CD4-positive, alpha-beta T cell (primary cell): ENCODE measurements at places on chromosomes 4 and X.

- no peak for DNase-seq
- no peak overlapping the region for H3K27ac ChIP-seq
- no peaks in the 10 kb centered on the region for H3K4me1 ChIP-seq
- H3K27me3 ChIP-seq, result no peaks in the 10 kb centered on the region
Observed at GRCh38 chr4:57426779-57427395, 316.7 kb upstream of the IGFBP7 start.

DNA sequence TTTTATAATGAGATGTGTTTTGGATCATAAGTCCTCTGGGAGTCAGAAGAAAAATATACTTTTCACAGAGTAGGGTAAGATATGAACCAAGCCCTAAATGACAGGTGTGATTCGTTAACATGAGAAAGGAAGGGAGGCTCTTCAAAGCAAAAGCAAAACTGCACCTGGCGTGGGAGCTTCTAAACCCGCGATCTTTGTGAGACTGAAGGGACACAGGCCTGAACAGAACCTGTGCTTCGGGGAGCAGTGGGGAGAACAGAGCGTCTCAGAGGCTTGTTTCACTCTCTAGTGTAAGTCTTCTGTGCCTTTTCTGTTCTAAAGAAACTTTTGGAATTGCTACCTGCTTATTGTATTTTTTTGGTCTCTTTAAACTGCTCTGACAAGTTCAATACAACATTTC, 30.2 kb upstream of the CYP4V2 start:
- peaks cover 6% of the 10 kb centered on the region for H3K4me1 ChIP-seq
- peak; percentile 15 for DNase-seq
- H3K27ac ChIP-seq, result no peak overlapping the region
- H3K4me3 ChIP-seq, result no peak overlapping the region

GRCh38 chr4:153153339-153153871, 50.8 kb upstream of the TRIM2 start:
- H3K27ac ChIP-seq, result no peak overlapping the region
- peaks cover 30% of the 10 kb centered on the region for H3K4me1 ChIP-seq
- H3K4me3 ChIP-seq, result peak overlapping the region; percentile 68
- no peaks in the 10 kb centered on the region for H3K27me3 ChIP-seq

- no peaks in the 10 kb centered on the region for H3K4me1 ChIP-seq
- H3K4me3 ChIP-seq, result no peak overlapping the region
Observed at GRCh38 chr4:46984781-46985180, 8.6 kb downstream of the GABRA4 start.

GRCh38 chrX:72685810-72686456, 28.2 kb downstream of the PHKA1 start:
- no peak overlapping the region for H3K4me3 ChIP-seq
- H3K36me3 ChIP-seq, result no peaks in the 10 kb centered on the region
- H3K27ac ChIP-seq, result no peak overlapping the region
- H3K27me3 ChIP-seq, result no peaks in the 10 kb centered on the region
- H3K4me1 ChIP-seq, result no peaks in the 10 kb centered on the region
- no peak for DNase-seq

- H3K4me1 ChIP-seq, result peaks cover 31% of the 10 kb centered on the region
- H3K4me3 ChIP-seq, result peak within 1 kb of the TSS; percentile 88
- peaks cover 1% of the 10 kb centered on the region for H3K36me3 ChIP-seq
- no peaks in the 10 kb centered on the region for H3K27me3 ChIP-seq
- peak; percentile 87 for DNase-seq
Observed at GRCh38 chr4:152679414-152680281, at the start of gene TMEM154. TSS of gene TMEM154 (minus strand) at chr4:152679997. CDS start at chr4:152679933, 64 bp downstream.

DNA sequence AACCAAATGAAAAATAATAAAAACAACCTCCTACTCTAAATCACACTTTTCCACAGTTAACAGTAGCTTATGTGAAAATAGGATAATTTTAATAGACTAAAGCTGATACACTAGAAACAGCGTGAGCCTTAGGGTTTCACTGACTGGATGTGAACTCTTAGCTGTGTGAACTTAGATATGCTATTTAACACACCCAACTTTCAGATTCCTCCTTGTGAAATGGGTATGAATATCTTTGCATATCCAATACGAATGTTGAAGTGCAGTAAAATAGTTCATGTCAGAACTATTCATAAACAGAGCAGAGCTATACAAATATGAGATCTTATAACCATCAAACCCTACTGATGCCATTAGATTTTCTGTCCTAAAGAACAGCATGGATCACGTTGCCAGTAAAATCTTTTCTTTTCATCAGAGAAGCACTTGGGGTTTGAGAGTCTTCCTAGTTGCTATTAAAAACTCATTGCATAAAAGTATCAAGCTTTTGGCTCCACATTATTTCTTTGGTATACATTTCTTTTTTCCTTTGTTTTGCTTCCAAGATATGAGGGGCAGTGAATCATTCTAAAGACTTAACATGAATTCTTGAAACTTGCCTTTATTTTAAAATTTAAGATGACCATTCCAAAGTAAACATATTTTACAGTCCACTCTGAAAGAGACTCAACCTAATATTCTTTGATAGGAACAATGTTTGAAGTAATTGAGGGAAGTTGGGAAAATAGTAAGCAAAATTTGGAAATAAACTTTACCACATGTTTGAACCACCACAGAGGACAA, 102.4 kb downstream of the CPE start:
- H3K4me3 ChIP-seq, result no peak overlapping the region
- DNase-seq, result no peak
- H3K27ac ChIP-seq, result no peak overlapping the region
- H3K27me3 ChIP-seq, result no peaks in the 10 kb centered on the region
- no peaks in the 10 kb centered on the region for H3K36me3 ChIP-seq

DNA sequence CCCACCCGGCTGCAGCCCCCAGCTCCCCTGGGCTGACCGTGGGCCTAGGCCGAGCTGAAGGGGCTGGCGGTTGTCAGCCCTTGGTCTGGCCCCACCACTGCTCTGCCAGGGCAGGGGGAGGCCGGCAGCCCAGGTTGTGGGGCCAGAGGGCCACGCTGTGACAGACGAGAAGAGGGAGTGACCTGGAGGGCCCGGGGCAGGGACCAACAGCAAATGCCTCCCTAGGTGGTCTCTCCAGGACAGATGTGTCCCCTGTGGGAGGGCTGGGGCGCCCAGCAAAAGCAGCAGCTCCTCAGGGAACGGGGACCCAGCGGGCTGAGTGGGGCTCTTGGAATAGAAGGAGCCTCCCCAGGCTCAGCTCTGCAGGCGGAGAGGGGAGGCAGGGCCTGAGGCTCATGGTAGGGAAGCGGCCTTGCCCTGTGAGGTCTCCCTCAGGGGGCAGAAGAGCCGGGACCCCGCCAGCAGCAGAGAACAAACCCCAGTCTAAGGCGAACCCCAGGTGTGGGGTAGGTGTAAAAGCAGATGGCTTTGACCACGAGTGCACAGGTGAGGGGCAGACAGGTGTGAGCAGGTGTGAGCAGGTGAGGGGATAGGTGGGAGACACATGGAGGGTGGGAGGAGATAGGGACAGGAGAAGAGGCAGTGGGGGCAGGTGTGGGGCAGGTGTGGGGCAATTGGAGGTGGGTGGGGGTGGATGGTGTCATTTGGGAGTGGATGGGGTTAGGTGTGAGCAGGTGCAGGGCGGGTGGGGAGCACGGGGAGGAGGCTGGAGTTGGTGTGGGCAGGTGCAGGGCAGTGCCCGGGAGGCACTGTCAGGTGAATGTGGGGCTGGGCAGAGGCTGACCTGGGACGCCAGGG, 34.1 kb upstream of the SPON2 start:
- no peak overlapping the region for H3K27ac ChIP-seq
- DNase-seq, result peak; percentile 33
- peaks cover 18% of the 10 kb centered on the region for H3K36me3 ChIP-seq
- no peaks in the 10 kb centered on the region for H3K27me3 ChIP-seq

DNA sequence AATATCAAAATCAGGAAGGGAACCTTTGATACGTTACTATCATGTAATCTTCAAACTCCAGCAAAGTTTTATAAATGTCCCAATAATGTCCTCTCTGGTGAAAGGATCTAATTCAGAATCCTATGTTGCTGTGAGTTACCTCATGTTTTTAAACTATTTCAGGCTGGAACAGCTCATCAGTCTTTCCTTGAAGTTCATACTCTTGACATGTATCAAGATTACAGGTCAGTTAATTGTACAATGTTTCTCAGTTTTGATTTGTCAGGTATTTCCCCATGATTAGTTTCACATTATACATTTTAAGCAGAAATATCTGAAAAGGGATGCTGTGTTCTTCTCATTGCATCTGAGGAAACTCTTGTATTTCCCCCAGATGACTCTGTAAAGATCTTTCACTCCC, 136.5 kb upstream of the HS3ST1 start:
- H3K4me3 ChIP-seq, result no peak overlapping the region
- H3K27ac ChIP-seq, result no peak overlapping the region
- H3K27me3 ChIP-seq, result no peaks in the 10 kb centered on the region
- DNase-seq, result no peak
- no peaks in the 10 kb centered on the region for H3K36me3 ChIP-seq
- no peaks in the 10 kb centered on the region for H3K4me1 ChIP-seq

DNA sequence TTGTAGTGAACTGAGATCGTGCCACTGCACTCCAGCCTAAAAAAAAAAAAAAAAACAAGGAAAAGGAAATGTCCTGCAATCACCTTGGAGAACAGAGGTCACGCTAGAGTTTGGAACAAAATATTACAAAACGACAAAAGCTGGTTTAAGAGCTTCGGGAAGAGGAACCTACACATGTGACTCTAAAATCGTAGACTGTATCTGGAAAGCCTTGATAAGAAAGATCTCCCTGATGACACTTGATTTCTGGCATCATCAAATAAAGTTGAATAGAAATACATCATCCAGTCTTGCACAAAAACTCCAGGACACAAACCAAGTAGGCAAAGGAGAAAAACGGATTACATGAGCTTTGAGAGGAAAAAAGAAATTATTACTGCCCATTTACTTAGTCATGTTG, 31.1 kb upstream of the DOCK11 start:
- H3K36me3 ChIP-seq, result no peaks in the 10 kb centered on the region
- H3K4me1 ChIP-seq, result no peaks in the 10 kb centered on the region
- H3K4me3 ChIP-seq, result no peak overlapping the region
- DNase-seq, result no peak
- no peaks in the 10 kb centered on the region for H3K27me3 ChIP-seq

GRCh38 chr4:46992338-46992737, 1.0 kb downstream of the GABRA4 start:
- no peak overlapping the region for H3K27ac ChIP-seq
- no peak overlapping the region for H3K4me3 ChIP-seq
- DNase-seq, result no peak
- no peaks in the 10 kb centered on the region for H3K36me3 ChIP-seq
- H3K4me1 ChIP-seq, result peaks cover 12% of the 10 kb centered on the region

GRCh38 chr4:14767142-14767541, 235.1 kb upstream of the CPEB2 start:
- no peak overlapping the region for H3K4me3 ChIP-seq
- DNase-seq, result no peak
- peaks cover 4% of the 10 kb centered on the region for H3K27me3 ChIP-seq
- no peaks in the 10 kb centered on the region for H3K4me1 ChIP-seq
- H3K36me3 ChIP-seq, result no peaks in the 10 kb centered on the region

DNA sequence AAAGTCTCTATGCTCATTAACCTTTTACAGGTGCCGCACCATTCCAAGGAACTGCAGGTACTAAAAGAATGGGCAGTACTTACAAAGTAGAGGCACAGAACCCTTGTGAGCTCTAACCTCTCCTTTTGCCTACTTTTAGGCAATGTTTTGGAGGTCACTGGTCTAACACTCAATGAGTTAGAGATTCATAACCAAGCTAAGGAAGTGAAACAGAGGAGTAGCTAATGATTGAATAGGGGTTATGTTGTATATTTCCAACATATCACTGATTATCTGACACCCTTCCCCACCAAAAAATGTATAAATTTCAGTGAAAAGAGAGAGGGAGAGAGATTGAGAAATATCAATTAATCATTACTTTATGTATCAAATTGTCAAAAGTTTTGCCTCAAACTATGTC, 269.3 kb downstream of the PCDH7 start:
- H3K27me3 ChIP-seq, result no peaks in the 10 kb centered on the region
- no peak for DNase-seq
- H3K4me1 ChIP-seq, result no peaks in the 10 kb centered on the region
- no peak overlapping the region for H3K27ac ChIP-seq

- H3K4me3 ChIP-seq, result no peak overlapping the region
- no peak overlapping the region for H3K27ac ChIP-seq
- H3K4me1 ChIP-seq, result no peaks in the 10 kb centered on the region
- no peak for DNase-seq
- H3K36me3 ChIP-seq, result peaks cover 3% of the 10 kb centered on the region
Observed at GRCh38 chr4:112423591-112423990, 92.4 kb downstream of the NEUROG2 start.

DNA sequence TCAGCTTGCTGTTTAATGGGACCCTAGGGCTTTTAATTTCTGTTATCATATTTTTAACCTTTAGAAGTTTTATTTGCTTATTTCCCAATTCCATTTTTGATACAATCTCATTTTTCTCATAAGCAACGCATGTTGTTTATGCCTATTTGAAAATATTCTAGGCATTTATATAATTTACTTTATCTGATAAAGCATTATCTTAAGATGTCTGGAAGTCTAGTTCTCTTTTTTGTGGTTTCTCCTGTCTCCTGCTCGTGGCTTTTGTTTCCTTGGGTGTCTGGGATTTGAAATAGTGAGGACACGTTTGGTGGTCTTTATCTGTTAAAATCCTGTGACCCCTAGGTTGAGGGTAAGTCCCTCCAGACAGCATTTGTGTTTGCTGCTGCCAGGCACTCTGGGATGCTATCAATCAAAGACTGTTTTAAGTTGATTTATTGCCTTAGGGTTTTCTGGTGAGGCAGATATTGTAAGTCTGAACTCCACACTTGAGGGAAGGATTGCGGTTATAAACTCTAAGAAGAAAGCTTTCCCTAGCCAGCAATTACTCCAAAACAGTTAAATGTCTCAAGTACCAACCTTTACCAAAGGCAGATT, 208.0 kb downstream of the PRDM5 start:
- H3K36me3 ChIP-seq, result no peaks in the 10 kb centered on the region
- no peak overlapping the region for H3K4me3 ChIP-seq
- H3K27me3 ChIP-seq, result no peaks in the 10 kb centered on the region
- no peaks in the 10 kb centered on the region for H3K4me1 ChIP-seq
